ENCODE measurements at places on chromosomes 13 and 19. TPM values are rescaled to one million over a fixed set of nuclear protein-coding genes. Genes with fewer than 3 reads are reported as not detected.

DNA sequence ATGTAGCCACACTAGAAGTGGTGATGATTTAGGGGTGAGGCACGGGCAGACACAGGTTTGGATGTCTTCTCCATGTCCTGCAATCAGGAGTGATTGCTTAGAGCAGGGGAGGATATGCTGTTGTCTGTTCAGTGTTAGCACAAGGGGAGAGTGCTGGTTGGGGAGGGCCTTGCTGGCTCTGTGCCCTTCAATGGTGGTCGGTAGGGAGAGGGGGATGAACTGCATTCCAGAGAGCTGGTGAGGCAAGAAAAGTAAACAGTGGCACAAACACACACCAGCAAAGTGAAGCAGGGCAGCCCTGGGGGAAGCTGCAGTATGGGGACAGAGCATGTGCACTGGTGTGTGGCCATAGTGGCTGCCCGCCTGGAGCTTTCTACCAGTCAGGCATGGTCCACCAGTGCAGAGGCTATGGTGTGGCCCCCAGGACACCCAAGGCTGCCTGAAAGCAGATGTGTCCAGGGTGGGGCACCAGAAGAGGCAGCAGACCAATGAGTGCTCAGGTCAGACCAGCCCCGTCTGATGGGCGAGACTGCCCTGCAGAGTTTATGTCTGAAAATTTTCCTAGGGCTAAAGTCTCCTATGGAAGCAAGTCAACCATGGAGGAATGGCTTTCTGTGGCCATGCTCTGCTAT is 1676.9 kb downstream of the PCDH9 start:
- DNase-seq = no peak

- DNase-seq = no peak
Observed at GRCh38 chr19:4692251-4693077, 22.3 kb upstream of the MYDGF start.

DNA sequence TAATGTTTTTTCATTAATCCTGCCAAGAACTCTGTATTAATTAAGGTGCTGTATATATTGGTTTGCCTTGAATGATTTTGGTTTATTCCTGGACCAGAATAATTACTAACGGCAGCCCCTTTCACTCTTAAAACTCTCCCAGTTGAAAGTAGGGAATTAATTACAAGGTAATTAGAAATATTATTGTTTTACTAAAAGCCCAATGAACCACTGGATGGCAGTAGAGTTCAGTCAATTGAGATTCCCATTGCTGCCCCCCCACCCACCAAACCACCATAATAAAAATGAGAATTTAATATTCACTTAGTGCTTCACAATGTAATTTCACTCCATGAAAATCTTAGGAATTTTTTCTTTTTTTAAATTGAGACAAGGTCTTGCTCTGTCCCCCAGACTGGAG is 13.7 kb downstream of the WBP4 start:
- no peak for DNase-seq

- DNase-seq = no peak
Observed at GRCh38 chr13:30615866-30616541, 1.7 kb upstream of the USPL1 start.

NLRP12 gene
- 0.22 TPM for total RNA-seq

GRCh38 chr13:97198753-97199152 is 23.4 kb upstream of the MBNL2 start:
- no peak for DNase-seq

GRCh38 chr13:113432506-113433270 is 20.6 kb downstream of the ADPRHL1 start:
- DNase-seq = peak; percentile 46

LILRB2 gene
- 1.8 TPM for total RNA-seq

COX7A1 gene
- total RNA-seq = 3,311 TPM

LRRC25 gene
- 3.6 TPM for total RNA-seq

- no peak for DNase-seq
Observed at GRCh38 chr13:99028890-99029289, 51.0 kb upstream of the DOCK9 start.

DNA sequence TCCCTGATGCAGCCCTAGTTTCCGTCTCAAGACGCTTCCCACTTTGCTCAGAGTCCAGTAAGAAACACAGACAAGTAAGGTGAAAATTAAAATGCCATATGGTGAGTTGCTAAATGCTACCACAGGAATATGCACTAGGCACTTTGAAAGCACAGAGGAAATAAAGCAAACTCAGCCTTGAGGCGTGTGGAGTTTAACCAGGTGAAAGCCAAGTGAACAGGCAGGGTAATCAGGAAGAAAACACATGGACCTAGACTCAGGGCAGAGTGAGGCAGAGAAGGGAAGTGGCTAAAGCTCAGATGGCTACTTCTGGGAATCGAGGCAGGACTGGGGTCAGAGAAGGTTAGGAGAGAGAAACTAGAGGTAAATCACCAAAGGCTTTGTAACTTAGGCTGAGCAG is 5.4 kb upstream of the UBL3 start:
- no peak for DNase-seq

S1PR4 gene
- total RNA-seq = 0.27 TPM

- DNase-seq = no peak
Observed at GRCh38 chr13:70829748-70830147, 721.5 kb upstream of the KLHL1 start.

ZNF253 gene
- total RNA-seq = 6.6 TPM

GRCh38 chr13:99280166-99280565 is 22.0 kb upstream of the GPR18 start:
- DNase-seq = no peak

DNA sequence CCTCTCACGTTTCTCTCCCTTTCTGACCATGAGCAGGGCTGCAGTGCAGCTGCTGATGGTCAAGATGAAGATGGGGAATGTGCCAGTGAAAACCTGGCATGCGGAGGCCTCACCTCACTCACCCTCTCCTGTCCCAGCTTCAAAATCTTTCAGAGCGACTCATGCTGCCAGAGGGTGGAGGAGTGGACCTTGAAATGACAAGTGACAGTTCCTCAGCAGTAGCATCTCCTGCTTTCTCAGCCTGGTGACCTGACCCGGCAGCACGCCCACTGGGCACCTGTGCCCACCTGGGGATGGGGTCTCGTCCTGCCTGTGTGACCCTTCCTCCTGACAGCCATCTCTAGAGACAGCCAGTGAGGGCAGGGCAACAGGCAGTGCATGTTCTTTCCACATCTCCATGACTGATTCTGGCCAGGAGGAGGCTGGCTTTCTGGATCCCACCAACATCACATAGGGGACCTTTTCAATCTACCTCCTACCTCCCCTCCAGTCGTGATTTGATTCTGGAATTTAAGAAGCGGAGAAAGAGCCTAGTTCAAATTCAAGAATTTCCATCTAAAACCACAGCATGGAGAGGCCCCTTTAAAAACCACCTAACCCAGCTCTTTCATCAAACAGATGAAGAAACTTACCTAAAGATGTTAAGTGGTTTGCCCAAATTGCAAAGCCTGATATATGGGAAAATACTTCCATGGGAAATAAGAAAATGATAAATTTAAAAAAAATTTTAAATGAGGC is 45.8 kb downstream of the RFX2 start:
- DNase-seq = no peak

- no peak for DNase-seq
Observed at GRCh38 chr13:92589955-92590354, 636.7 kb upstream of the GPC6 start.

GRCh38 chr19:38197937-38198704 is 25.9 kb downstream of the DPF1 start:
- DNase-seq = no peak

GRCh38 chr19:47228168-47228936 is 2.6 kb downstream of the BBC3 start:
- peak; percentile 69 for DNase-seq

GRCh38 chr19:56637976-56638555 is 4.9 kb upstream of the SMIM17 start:
- DNase-seq = peak; percentile 79

GRCh38 chr19:43662487-43662886 is 7.5 kb downstream of the PLAUR start:
- DNase-seq = no peak

ZNF177 gene
- total RNA-seq = 2.4 TPM

DNA sequence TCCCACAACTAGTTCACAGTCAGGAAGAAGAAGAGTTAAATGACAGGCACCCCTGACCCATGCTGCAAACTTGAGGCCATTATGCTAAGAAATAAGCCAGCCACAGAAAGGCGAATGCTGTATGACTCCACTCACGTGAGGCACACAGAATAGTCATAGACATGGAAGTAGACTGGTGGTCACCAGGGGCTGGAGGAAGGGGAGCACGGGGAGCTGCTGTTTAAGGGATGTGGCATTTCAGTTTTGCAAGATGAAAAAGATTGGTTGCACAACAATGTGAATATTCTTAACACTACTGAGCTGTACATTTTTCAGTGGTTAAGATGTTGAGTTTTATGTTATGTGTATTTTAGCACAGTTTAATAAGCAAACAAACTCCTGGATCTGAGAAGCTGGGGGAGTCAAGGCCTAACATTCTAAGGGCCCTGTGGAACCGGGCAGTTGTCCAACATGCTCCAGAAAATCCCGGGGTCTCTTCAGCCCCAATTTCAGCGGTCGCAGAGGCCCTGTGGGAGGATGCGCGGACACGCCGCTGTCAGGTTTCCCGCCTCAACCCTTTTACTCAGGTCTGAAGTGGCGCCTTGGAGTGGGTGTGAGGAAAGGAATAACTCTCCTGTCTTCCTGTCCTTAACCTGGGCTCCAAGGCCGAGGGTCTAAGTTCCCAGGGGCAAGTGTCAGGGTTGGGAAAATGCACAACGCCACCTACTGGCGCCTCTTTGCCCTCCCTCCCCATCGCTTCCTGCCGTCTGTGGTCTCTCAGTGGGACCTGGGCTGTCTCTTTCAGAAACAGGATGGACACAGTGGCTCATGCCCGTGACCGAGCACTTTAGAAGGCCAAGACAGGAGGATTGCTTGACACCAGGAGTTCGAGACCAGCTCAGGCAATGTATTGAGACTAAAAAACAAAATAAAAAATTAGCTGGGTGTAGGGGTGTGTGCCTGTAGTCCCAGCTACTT is 4.4 kb upstream of the TMEM272 start:
- DNase-seq = peak; percentile 54

- no peak for DNase-seq
Observed at GRCh38 chr13:67221630-67222226, 8.4 kb downstream of the PCDH9 start.

HIF3A gene
- 73.1 TPM for total RNA-seq

- no peak for DNase-seq
Observed at GRCh38 chr13:37074703-37075102, 15.2 kb upstream of the SUPT20H start.

GRCh38 chr13:52092087-52092486 is 36.8 kb downstream of the NEK5 start:
- DNase-seq = no peak

DNA sequence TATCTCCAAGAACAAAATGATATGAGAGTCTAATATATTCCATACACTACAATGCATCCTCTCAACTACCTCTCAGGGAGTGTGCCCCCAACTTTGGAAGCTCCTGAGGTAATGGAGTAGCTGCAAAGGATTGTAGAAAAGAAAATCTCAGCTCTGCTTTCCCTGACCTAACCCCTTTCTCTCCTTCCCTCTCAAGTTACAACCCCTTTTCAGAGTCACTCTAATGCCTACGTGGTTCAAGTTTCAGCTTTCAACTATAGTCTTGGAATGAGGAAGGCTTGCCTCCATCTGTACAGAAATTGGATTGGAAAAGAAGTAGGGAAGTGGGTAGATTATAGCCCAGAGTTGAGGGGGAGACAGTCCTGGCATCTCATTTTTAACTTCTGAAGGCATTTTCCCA is 256.0 kb downstream of the PCDH9 start:
- no peak for DNase-seq

DNA sequence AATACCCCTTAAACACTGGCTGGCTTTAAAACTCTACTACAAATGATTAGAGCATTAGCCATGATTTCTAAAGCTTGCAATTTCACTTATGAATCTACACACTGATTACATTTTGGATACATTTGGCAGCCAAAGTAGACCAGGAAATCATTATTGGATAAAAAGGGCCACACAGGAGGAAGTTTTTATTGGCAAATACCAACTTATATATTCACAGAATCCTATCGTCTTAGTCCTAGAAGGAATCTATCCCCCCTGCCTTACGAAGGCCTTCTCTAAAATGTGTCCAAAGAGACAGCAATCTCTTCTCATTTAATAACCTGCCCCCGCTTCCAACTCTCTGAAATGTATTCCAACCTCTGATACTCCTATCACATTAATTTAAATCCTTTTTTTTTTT is 52.5 kb downstream of the KLF5 start:
- DNase-seq = no peak

KLF12 gene
- total RNA-seq = 14.0 TPM

SPACA4 gene
- total RNA-seq = not detected

- DNase-seq = no peak
Observed at GRCh38 chr13:75390229-75390628, 91.7 kb downstream of the TBC1D4 start.

- no peak for DNase-seq
Observed at GRCh38 chr19:27955485-27956480, 1257.2 kb downstream of the UQCRFS1 start.

LILRB4 gene
- 3.8 TPM for total RNA-seq

DNA sequence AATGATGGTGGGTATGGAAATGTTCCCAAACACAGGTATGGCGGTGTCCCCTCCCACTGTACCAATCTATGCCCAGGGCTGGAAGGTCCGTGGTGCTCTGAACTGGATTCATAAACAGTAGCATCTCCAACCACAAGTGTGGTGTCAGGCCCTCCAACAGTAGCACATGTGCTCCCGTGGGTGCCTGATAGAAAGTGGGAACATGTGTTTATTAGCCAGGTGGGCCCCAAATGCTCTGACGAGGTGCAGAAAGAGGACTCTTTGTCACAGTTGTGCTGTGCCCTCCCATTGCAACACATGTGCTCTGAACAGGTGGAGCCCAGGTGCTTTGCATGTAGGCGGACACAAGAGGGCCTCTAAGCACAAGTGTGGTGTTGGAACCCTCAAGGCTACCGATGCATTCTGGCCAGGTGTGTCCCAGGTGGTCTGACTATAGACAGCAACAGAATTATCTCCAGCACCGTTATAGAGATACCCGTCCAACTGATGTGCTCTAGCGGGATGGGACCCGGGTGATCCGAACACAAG is 75.4 kb upstream of the ZNF30 start:
- DNase-seq = no peak

DNA sequence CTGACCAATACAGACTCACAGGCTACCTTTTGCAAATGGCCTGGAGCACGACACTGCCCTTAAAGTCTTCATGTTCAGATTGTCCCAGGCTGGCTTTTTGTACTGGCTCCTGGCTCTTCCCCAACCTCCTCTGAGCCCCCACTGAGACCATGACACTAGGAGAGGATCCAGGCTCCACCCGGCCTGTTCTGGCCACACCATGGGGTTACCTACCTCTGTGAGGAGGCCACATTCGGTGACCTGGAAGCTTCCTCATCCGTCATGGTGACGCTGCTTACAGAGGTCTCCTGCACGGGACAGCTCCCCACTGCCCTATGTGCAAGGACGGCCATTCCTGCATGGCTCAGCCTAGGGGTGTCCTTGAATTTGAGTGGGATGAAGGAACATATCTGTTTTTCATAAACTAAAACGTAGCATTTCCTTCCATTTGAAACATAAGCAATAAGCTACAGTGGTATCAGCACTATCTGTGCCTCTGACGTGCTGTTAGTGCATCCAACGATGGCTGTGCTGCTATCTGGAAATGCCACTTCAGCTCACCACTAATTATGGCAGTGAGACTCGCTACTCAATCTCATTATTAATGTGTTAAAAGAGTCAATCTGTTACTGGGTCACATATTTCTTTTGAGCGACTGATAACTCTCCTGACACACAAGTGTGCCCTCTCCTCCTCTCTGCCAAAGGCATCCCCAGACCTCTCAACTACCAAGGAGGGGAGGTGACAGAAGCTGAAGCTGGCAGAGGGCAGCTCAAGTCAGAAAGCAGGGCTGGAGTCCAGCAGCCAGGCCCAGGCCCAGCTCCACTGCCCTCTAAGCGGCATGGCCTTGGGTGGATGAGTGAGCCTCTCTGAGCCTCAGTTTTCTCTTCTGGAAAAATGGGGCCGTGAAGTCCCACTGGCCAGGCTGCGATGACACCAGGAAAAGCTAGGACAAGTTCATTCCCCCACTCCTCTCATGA is 29.6 kb downstream of the ELL start:
- DNase-seq = no peak

Measured in Right ventricle myocardium superior (tissue), 1 donor.